Stimulated activated CD4-positive, alpha-beta T cell treated with anti-CD3 and anti-CD28 coated beads, TNF-alpha, amount 100 ng/mL, for 4 hours (primary cell): ENCODE measurements at places on chromosomes 3 and 15.

DNA sequence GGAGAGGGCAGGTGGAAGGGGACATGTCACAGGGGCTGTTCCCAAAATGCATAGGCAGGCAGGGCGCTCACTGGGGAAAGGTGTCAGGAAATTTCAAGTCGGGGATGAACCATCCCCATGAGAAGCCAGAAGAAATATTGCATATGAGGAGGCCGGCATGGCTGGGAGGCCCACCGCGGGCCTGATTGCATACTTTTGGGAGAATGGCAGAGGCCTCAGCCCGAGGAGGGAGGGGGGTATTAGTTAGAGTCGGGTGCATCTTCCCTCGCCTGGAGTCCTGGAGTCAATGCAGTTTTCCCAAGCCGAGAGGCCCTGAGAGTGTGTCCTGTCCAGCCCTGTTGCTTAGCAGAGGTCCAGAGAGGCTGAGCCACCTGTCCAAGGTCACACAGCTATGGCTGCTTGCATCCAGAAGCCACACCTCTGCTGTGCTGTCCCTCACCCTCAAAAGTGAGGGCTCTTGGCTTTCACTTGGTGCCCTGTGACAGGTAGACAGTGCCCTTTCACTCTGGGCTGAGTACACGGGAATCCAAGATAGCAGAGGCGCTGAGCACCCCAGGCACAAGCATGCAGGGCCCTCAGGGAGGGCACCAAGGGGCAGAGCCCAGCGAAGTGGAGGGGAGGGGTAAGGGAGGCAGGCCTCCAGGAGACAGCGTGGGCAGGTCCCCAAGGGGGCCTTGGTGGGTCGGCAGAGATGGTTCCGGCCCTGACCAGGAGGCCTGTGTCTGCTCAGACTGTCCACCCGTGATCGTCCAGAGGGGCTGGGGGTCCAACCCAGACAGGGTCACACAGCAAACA is 48.5 kb downstream of the GRIP2 start:
- DNase-seq: no peak

GRCh38 chr15:61282661-61283060 is 53.6 kb upstream of the RORA start:
- no peak for DNase-seq

DNA sequence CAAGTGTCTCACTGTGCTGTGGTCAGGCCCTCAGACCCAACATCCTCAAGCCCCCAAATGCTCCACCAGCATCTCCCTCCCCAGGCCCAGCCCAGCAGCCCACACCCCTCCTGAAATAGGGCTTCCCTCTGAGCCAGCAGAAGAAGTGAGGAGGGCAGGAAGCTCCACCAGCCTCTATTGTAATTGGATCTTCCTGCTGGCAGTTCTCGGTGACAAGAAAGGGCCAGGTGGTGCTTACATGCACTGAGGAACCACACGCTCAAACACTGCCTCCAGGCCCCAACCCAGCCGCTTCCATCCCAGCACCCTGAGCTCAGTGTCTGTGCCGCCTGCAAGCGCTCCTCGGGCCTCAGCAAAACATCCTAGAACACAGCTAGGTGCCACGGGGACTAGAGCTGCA is 96.7 kb downstream of the ATP10A start:
- DNase-seq: no peak

- DNase-seq: no peak
Observed at GRCh38 chr3:6516694-6517093, 344.2 kb upstream of the GRM7 start.

DNA sequence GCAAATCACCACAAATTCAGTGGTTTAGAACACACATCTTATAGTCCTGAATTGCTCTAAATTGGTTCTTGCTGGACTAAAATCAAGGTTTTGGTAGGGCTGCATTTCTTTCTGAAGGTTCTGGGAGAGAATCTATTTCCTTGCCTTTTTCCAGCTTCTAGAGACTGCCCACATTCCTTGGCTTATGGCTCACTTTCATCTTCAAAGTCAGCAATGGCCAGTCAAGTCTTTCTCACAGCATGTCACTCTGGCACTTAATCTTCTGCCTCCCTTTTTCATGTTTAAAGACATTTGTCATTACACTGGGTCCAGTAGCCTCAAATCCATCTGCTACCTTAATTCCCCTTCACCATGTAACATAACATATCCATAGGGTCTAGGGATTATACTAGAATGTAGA is 149.0 kb downstream of the NEK10 start:
- DNase-seq: no peak

- DNase-seq: no peak
Observed at GRCh38 chr3:131107637-131108433, 81.2 kb downstream of the NEK11 start.

DNA sequence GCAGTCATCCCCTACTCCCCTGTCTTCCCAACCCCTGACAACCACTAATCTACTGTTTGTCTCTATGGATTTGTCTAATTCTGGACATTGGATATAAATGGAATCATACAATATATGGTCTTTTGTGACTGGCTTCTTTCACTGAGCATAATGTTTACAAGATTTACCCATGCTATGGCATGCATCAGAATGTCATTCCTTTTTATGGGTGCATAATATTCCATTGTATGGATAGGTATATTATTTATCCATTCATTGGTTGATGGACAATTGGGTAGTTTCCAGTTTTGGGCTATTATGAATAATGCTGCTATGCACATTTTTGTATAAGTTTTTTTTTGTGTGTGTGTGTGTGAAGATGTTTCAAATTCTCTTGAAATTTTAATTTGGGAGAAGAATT is 16.6 kb upstream of the TTBK2 start:
- DNase-seq: no peak

GRCh38 chr3:130462089-130462488 is 54.9 kb upstream of the COL6A6 start:
- no peak for DNase-seq

GRCh38 chr3:14522129-14522691 is 17.9 kb downstream of the GRIP2 start:
- no peak for DNase-seq

GRCh38 chr3:127458696-127459604 is 131.6 kb downstream of the TPRA1 start:
- no peak for DNase-seq
